ENCODE measurements at places on chromosomes 4 and X. TPM values are rescaled to one million over a fixed set of nuclear protein-coding genes. Genes with fewer than 3 reads are reported as not detected.
A peak's percentile ranks its signal among the peaks of the same experiment; 100 is the strongest.

GRCh38 chr4:160864253-160864652 is 1299.5 kb downstream of the FSTL5 start:
- H3K36me3 ChIP-seq: no peaks in the 10 kb centered on the region
- H3K4me1 ChIP-seq: no peaks in the 10 kb centered on the region
- DNase-seq: no peak
- no peak overlapping the region for H3K27ac ChIP-seq
- H3K4me3 ChIP-seq: no peak overlapping the region

DNA sequence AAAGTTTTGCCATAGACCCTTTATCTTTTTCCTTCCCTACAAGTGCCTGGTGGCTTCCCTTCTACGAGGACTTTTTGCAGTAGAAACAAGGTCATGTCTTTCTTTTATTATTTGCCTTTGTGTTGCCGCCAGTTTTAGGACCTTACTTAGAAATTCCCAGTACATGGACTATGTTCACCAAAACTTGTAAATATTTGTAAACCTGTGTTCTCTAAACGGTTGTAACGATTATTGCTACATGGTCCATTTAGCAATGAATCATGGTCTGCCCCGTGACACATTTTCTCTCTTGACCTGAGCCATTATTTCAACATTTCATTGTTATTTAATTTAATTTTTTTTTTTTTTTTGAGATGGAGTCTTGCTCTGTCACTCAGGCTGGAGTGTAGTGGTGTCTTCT is 110.7 kb downstream of the MFAP3L start:
- H3K27me3 ChIP-seq: no peaks in the 10 kb centered on the region
- no peak overlapping the region for H3K27ac ChIP-seq
- no peak overlapping the region for H3K4me3 ChIP-seq
- peaks cover 5% of the 10 kb centered on the region for H3K4me1 ChIP-seq

GRCh38 chr4:7906171-7906701 is 33.4 kb downstream of the AFAP1 start:
- no peaks in the 10 kb centered on the region for H3K36me3 ChIP-seq
- H3K4me1 ChIP-seq: peaks cover 73% of the 10 kb centered on the region
- DNase-seq: no peak
- H3K27ac ChIP-seq: peak overlapping the region; percentile 28
- no peaks in the 10 kb centered on the region for H3K27me3 ChIP-seq

GRCh38 chr4:2256781-2257191 is 5.1 kb downstream of the MXD4 start:
- DNase-seq: no peak
- peaks cover 6% of the 10 kb centered on the region for H3K4me1 ChIP-seq
- H3K4me3 ChIP-seq: no peak overlapping the region
- H3K36me3 ChIP-seq: peaks cover 9% of the 10 kb centered on the region

DNA sequence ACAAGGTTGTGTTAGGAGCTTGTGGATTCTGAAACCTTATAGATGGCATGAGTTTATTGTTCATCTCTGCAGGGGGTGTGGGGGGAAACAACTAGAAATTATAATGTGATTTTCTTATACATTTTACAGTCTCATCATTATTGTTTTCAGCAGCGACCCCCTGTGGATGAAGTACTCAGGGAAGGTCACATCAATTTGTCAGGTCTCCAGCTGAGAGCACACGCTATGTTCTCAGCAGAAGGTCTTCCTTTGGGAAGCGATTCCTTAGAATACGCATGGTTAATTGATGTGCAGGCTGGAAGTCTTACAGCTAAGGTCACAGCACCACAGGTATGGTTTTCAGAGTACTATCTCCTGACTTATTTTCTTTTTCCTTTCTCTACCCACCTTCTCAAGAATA is 72.2 kb downstream of the BLTP1 start:
- DNase-seq: no peak
- no peaks in the 10 kb centered on the region for H3K4me1 ChIP-seq
- H3K27me3 ChIP-seq: no peaks in the 10 kb centered on the region
- H3K27ac ChIP-seq: no peak overlapping the region
- peaks cover 11% of the 10 kb centered on the region for H3K36me3 ChIP-seq

DNA sequence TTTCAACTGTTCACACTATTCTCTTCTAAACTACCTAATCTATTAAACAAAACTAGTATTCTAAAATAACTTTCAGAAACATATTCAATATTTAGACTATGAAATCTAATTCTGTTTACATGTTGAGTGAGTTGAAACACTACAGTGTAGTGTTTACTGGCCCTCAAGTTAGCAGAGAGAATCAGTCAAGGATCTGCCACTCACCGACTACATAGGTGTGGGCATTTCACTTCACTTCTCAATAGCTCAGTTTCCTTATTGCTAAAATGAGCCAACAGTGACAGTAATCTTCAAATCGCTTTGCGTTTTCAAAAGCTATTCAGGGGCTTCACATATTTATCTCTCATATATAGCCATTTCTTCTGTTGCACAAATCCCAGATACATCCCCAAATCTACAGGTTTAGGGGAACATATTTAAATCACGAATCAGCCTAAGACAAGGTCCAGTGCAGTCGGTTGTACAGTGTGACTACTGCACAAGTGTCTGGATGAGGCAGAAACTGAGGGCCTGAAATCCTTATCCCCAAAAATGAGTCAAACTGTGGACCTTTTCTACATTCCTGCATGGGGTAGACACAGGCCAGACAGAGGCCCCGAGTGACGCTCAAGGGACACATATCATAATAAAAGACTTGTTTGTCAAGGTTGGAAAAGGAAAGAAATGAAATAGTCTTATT is 129.8 kb downstream of the PPP3CA start:
- no peak for DNase-seq
- H3K27me3 ChIP-seq: no peaks in the 10 kb centered on the region
- no peak overlapping the region for H3K4me3 ChIP-seq
- peaks cover 12% of the 10 kb centered on the region for H3K4me1 ChIP-seq
- no peaks in the 10 kb centered on the region for H3K36me3 ChIP-seq
- no peak overlapping the region for H3K27ac ChIP-seq

- no peak for DNase-seq
- H3K36me3 ChIP-seq: no peaks in the 10 kb centered on the region
- peaks cover 37% of the 10 kb centered on the region for H3K4me1 ChIP-seq
- H3K27me3 ChIP-seq: peaks cover 17% of the 10 kb centered on the region
Observed at GRCh38 chr4:181608181-181608580, 635.0 kb upstream of the TENM3 start.

DNA sequence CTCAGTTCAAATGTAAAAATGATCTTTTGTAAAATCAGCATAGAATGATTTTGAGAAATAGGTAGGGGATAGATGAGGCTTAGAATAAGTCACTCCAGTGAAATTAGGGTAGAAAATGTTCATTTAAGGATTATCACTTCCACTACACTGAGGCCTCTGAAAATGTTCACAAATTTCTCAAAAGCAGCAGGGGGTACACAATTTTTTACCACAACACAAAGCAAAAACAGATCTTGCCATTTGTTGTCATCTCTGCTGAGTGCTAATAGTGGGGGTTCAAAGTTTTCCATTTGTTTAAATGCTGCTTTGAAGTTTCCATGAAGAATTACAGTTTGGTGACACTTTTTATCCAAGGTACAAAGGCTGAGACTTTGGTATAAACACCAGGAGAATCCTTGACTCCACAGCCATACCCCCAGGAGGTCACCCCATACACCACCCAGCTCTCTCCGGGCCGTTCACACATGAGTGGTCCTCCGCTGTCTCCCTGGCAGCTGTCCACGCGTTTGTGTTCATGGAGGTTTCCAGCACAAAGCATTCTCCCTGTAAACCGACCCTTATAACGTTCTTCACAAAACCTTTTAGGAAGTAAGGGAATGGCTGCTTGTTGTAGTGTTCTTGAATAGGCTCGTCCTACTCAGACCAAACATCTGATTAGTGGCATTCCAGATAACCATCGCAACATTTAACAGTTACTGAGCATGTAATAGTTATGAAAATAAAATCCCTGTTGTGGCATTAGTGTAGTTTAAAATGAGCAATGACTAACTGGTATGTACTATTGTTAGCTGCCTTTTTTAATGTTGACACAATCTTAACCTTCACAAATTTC is 71.0 kb downstream of the PRSS12 start:
- no peak overlapping the region for H3K27ac ChIP-seq
- peaks cover 29% of the 10 kb centered on the region for H3K4me1 ChIP-seq
- no peak for DNase-seq
- H3K27me3 ChIP-seq: no peaks in the 10 kb centered on the region

GRCh38 chrX:9746148-9746888 is 19.3 kb downstream of the GPR143 start:
- no peaks in the 10 kb centered on the region for H3K27me3 ChIP-seq
- no peak overlapping the region for H3K4me3 ChIP-seq
- peaks cover 9% of the 10 kb centered on the region for H3K4me1 ChIP-seq
- H3K27ac ChIP-seq: peak overlapping the region; percentile 33
- peaks cover 5% of the 10 kb centered on the region for H3K36me3 ChIP-seq
- no peak for DNase-seq

GRCh38 chr4:27678027-27678426 is 817.4 kb downstream of the STIM2 start:
- H3K36me3 ChIP-seq: no peaks in the 10 kb centered on the region
- DNase-seq: no peak
- peaks cover 8% of the 10 kb centered on the region for H3K27me3 ChIP-seq
- no peak overlapping the region for H3K27ac ChIP-seq
- no peak overlapping the region for H3K4me3 ChIP-seq
- peaks cover 3% of the 10 kb centered on the region for H3K4me1 ChIP-seq

DNA sequence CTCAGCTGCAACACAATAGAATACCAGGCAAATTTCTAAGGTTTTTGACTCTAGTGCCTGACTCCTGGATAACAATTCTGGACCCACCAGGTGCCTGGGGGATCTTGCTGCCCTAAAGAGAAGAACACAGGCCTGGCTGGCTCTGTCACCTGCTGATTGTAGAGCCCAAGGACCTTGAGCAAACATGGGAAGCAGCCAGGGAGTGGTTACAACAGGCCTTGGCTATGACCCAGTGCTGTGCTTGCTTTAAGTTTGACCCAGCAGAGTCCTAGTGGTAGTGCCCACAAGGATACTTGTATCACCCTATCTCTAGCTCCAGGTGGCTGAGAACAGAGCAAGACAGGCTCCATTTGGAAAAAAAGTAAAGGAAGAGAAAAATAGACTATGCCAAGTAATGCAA is 176.8 kb upstream of the DCAF12L2 start:
- H3K36me3 ChIP-seq: no peaks in the 10 kb centered on the region
- H3K27me3 ChIP-seq: no peaks in the 10 kb centered on the region
- no peak overlapping the region for H3K27ac ChIP-seq
- no peaks in the 10 kb centered on the region for H3K4me1 ChIP-seq

GRCh38 chr4:170388255-170388654 is 298.5 kb upstream of the AADAT start:
- H3K27ac ChIP-seq: no peak overlapping the region
- H3K27me3 ChIP-seq: no peaks in the 10 kb centered on the region
- H3K36me3 ChIP-seq: no peaks in the 10 kb centered on the region
- DNase-seq: no peak

DNA sequence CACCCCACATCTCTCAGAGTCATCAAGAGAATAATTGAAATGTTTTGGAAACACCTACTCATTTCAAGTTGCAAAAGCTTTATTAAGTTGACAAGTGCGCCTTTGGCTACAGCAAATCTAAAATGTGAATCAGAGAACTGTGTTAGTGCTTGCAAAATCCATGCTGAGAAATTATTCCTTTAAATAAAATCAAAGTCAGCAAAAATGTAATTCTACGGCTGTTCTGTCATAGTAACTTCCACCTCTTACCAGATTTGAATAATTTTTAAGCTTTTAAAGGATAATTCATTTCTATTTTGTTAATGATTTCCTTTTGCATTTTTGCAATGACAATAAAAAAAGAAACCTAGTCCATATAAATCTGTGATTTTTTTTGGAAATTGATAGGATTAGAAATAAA is 1779.1 kb downstream of the STIM2 start:
- H3K4me1 ChIP-seq: no peaks in the 10 kb centered on the region
- H3K27me3 ChIP-seq: no peaks in the 10 kb centered on the region
- H3K4me3 ChIP-seq: no peak overlapping the region

DNA sequence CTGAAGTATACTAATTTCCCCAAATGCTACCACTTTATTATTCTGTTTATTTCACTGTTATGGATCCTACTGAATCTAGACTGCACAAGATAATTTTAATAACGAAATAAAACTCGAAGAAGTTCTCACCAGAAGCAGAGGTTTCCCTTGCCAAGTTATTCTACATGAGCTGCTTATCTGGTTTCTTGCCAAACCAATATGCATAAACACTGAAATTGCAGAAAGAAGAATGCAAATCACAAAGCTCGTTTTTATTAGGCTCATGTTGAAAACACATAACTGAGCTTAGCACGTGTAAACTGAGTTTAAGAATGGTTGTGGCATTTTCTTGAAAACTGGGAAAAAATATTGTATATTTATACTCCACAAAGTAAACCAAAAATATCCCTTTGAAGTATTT is 35.9 kb downstream of the GRID2 start:
- H3K36me3 ChIP-seq: no peaks in the 10 kb centered on the region
- no peak overlapping the region for H3K4me3 ChIP-seq
- H3K27ac ChIP-seq: no peak overlapping the region
- no peaks in the 10 kb centered on the region for H3K4me1 ChIP-seq
- no peak for DNase-seq

DNA sequence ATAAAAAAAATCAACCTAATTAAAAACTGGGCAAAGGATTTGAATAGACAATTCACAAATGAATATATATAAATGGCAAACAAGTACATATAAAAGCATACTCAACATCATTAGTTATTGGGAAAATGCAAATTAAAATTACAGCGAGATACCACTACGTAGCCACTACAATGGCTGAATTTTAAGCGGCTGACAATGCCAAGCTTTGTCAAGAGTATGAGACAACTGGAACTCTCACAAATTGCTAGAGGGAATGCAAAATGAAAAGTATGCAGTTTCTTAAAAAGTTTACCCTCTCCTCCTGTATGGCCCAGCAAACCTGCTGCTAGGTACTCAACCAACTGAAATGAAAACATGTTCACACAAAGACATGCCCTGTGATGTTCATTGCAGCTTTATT is 34.8 kb downstream of the ZFP42 start:
- peaks cover 22% of the 10 kb centered on the region for H3K27me3 ChIP-seq
- DNase-seq: no peak
- H3K4me3 ChIP-seq: no peak overlapping the region
- H3K27ac ChIP-seq: no peak overlapping the region
- H3K4me1 ChIP-seq: peaks cover 6% of the 10 kb centered on the region

DNA sequence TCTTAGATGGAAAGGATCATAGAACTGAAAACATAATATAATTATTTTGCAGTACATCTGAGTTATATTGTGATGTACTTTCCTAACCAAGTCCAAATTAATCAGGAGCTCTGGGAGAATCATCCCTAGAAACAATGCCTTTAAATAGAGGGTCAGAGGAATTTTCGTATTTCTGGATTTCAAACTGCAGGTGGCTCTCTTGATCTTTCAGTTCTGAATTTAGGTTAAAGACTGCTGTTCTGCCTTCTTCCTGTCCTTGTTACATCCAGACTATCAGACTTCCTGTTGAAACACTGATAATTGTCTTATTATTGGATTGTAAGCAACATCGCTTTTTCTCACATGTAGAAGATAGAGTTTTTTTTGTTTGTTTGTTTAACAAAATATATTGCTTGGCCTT is 142.7 kb downstream of the RPA4 start:
- H3K27me3 ChIP-seq: no peaks in the 10 kb centered on the region
- no peak overlapping the region for H3K4me3 ChIP-seq
- peaks cover 9% of the 10 kb centered on the region for H3K4me1 ChIP-seq
- no peak for DNase-seq

The TAF7L gene
- total RNA-seq: not detected

The SLC9B1 gene
- total RNA-seq: 1.6 TPM

The DGKK gene
- total RNA-seq: 0.98 TPM

The CCDC110 gene
- total RNA-seq: 0.94 TPM
